ENCODE measurements at places on chromosomes 3 and 15. TPM values are rescaled to one million over a fixed set of nuclear protein-coding genes. Genes with fewer than 3 reads are reported as not detected.

TUBGCP5 gene
- 11.0 TPM for total RNA-seq

GRCh38 chr3:55405436-55405835 lies 81.7 kb downstream of the WNT5A start:
- DNase-seq: no peak

DNA sequence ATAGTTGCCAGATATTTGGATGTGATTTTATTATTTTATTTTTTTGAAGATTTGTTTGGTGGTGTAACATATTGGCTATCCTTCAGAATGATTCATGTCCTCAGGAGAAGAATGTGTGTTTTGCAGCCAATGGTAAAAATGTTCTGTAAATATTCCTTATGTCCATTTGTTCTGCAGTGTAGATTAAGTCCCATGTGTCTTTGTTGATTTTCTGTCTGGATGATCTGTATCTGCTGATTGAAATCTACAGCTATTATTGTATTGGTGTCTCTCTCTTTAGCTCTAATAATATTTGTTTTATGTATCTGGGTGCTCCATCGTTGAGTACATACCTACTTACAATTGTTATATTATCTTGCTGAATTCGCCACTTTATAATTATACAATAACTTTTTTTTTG lies 1641.7 kb downstream of the OTOL1 start:
- no peak for DNase-seq

C2CD4B gene
- total RNA-seq: 5.7 TPM

ETV5 gene
- 9.4 TPM for total RNA-seq

LRRC2 gene
- total RNA-seq: 3.3 TPM

DNA sequence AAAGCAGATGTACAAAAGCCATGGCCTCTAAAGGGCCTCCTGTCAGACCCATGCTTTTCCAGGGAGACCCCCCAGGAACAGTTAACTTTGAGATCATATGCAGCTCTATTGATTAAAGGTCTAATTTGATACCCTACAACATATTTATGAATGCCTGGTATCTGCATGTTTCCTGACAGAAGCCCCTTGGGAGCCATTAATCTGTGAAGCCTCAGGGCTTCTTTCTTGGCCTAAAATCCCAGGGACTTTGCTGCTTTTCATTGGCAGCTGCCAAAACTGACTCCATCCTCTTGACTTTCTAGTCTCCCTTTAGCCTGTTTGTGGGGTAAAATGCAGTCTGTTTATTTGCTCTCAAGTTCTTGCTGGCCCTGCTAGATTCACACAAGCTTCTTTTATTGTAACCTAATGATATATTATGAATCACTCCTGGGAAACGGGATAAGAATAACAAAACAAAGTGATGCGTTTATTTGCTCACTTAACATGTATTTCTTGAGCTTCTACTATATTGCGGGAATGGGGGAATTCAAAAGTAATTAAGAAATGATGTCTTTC lies 257.0 kb downstream of the LSAMP start:
- no peak for DNase-seq

CAPN3 gene
- total RNA-seq: 34.4 TPM

GRCh38 chr15:44096596-44096995 lies 98.5 kb downstream of the FRMD5 start:
- DNase-seq: no peak

DNA sequence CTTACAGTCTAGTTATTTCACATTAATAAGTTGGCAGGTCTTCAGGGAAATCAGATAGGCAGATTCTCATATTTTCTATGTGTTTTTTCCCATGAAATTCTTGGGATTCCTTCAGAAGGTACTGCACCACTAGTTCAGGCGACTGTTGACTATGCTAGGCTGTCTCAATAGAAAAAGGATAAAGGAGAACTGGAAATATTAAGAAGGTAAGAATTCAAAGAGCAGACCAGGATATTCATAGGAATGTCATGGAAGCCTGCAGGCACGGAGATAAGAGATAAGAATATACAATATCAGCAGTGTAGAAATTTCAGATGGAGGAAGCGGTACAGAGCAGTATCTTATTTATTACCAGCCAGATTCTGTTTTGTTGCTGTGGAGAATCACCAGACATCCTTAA lies 432.1 kb upstream of the MDFIC2 start:
- DNase-seq: no peak

DNA sequence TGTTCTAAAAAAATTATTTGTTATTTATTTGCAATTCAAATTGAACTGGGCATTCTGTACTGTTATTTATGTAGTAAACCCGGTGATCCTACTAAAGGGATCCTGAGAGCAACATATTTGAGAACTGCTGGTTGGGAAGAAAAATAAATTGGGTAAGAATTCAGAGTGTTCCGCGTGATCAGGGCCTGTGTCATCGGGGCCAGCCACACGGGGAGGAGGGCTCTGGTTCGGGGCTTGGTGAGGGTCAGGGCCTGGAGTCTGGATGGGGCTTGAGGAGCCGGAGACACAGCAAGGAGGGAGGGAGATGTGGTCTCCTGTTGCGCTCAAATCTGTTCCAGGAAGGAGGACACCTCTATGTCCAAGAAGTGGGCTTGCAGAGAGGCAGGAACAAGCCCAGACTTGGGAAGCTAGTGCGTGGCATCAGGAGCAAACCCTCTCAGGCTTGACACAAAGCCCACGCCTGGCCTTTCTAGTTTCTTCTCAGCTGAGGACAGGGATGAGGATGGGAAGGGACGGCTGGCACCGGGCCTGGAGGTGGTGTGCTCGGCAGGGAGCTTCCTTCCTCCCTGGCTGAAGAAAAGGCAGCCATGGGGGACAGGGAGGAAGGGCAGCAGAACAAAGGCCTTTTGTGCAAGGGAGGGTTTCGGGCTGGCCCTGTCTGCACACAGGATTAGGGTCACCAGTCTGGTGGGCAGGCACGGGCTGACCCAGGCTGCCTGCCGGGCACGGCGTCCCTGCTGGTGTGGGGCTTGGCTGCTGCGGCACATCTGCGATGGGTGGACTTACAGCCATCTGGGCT lies 22.9 kb upstream of the FBLN2 start:
- no peak for DNase-seq

GRCh38 chr3:113685956-113686721 lies 10.3 kb downstream of the USF3 start:
- no peak for DNase-seq

FOXL2 gene
- total RNA-seq: not detected

DNA sequence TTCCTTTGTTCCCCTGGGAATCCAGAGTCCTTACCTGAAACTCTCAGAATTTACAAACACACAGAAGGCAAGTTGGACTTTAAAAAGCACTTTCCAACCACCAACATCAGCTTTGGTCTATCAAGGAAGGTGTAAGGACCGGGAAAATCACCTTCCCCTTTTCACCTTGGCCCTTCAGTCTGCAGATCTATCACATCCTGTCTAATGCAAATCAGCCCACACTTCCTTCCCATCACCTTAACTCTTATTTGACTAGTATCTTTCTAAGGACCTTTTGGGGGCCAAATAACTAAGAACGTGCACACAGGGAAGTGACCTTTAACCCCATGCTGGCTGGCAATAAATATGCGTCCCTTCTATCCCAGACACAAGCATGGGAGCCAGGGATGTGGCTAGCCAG lies 320.6 kb downstream of the ARRDC4 start:
- DNase-seq: no peak

- no peak for DNase-seq
Measured at GRCh38 chr3:57852896-57853295, 96.8 kb downstream of the SLMAP start.

GRCh38 chr15:77454265-77454664 lies 33.6 kb downstream of the HMG20A start:
- no peak for DNase-seq
